ENCODE measurements at places on chromosomes 12 and 14.

DNA sequence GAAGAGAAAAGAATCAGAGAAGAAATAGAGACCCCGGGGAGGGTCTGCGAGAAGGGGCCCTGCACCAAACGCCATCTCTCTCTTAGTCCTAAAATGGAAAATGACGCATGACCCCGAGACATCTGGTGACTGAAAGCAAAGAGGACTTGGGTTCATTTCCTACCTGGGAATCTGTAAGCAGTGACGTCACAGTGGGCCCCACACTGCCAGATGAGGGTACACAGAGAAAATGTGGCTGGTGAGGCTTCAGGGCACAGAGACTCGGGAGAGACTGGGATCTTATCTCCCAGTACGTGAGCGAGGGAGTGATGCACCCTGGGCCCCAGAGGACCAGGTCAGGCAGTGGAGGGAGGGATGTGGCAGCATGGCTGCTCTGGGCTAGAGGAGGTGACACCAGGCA lies 288.1 kb upstream of the SFSWAP start:
- DNase-seq = no peak

- DNase-seq = no peak
Observed at GRCh38 chr12:4486049-4486699, 40.6 kb upstream of the FGF6 start.

GRCh38 chr12:106051853-106052531 lies 86.8 kb downstream of the NUAK1 start:
- DNase-seq = no peak

DNA sequence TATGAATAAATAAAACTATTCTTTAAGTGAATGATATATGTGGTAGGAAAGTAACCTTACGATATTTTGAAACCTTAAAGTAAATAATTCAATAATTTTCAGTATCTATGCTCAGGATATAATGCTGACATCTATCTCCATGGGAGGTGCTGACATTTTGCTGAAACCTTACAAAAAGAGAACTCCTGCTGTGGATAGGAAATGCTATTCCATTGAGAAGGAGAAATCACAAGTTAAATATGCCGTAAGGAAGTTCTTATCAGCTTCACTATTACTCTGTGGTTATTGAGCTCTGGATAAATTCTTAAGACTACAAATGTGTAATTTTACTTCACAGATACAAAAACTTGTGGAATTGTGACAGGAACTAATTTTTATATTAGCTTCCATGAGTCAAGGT lies 722.1 kb downstream of the TMTC2 start:
- no peak for DNase-seq

DNA sequence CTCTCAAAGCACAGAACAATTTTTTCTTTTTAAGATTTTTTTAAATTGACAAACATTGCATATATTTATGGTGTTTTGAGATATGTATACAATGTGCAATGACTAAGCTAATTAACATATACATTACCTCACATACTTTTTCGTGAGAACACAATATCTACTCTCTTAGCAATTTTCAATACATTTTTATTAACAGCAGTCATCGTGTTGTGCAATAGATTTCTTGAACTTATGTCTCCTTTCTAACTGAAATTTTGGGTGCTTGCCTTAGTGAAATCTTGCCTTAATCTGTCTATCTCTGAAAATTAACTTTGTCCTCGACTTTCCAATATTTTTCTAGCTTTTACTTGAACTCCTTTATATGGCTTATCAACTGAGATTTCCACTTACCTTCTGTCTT lies 6.8 kb downstream of the OR10A7 start:
- DNase-seq = no peak

DNA sequence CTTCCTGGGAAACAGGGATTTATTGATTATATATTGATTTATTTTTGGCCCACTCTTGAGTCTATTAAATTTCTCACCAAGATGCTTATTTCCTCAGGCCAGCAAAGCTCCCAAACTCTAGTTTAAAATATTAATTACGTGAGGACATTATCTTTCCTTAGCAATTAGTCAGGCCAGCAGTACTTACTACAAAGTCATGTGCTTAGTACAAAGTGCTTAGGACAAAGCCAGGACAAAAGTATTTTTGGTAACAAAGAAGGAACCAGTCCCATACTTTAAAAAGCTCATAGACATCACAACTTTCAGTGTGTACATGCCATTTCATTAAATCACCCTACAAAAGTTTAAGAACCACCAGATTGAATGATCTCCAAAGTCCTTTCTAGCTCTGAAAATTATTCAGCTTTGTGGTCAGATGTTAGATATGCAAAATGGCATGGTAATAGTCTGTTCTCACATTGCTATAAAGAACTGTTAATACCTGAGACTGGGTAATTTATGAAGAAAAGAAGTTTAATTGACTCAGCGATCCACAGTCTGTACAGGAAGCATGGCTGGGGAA lies 94.7 kb upstream of the PWP1 start:
- no peak for DNase-seq

GRCh38 chr12:119649202-119649808 lies 18.6 kb upstream of the PRKAB1 start:
- DNase-seq = peak; percentile 2

- no peak for DNase-seq
Observed at GRCh38 chr12:76101739-76102385, 17.4 kb upstream of the NAP1L1 start.

GRCh38 chr14:94761348-94761996 lies 8.4 kb downstream of the GSC start:
- DNase-seq = no peak

GRCh38 chr14:50823051-50823761 lies 7.8 kb downstream of the NIN start:
- DNase-seq = no peak

DNA sequence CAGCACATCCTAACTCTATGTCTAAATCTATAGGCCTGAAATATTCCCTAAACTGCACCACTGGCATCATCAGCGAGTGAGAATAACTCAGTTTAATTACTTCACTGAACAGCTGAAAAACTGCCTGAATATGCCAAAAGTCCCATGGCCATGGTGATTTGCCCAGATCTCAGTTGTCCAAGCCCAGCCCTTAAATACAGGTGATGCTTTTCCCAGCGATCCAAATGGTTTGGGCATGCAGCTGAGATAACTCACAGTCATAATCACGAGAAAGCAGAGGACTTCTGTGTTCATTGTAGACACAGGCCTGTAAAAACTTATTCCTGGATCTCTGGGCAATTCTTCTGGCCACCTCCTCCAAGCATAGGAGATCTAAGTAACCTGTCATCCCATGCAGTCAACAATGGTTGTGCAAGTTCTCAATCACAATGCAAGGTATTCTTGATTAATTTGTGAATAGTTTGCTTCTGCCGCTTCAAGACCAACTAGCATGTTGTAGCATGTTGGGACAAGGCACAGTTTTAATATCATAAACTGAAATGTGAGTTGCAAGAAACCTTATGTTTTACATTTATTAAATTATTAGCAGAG lies 40.5 kb downstream of the DUSP6 start:
- DNase-seq = no peak

- no peak for DNase-seq
Observed at GRCh38 chr14:62759796-62760195, 285.5 kb downstream of the KCNH5 start.

DNA sequence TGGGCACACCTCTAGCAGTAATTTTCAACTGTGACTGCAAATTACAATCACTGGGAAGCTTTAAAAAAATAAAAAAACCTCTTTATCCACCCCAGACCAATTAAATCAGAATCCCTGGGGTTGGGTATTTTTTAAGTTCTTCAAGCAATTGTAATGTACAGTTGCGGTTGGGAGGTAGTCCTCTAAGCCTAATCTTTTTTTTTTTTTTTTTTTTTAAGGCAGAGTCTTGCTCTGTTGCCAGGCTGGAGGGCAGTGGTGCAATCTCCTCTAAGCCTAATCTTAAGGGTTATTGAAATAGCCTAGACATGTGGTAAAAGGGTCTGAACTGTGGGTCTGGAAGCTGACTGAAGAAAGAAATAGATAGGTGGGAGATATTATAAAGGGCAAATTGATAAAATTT lies 230.5 kb downstream of the AKAP6 start:
- no peak for DNase-seq

DNA sequence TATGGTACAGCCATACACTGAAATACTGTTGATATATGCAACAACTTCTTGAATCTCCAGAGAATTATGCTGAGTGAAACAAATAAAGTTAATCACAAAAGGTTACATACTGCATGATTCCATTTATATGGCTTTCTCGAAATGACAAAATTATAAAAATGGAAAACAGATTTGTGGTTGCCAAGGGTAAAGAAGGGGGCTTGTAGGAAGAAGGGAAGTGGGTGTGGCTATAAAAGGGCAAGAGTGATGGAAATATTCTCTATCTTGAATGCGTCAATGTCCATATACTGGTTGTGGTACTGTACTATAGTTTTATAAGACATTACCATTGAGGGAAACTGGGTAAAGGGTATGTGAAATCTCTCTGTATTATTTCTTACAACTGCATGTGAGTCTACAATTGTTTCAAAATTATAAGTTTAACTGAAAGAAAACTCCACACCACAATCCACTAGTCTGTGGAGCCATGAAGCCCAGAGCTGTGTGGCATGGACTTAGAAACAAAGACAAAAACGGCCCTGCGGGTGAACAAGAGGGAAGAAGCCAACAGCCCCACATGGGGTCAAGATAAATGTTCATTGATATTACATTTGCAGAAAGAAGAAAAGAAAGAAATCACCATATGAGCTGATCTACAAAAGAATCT lies 18.3 kb upstream of the TSPAN11 start:
- no peak for DNase-seq

GRCh38 chr12:119627019-119627643 lies 33.6 kb downstream of the TMEM233 start:
- DNase-seq = no peak

DNA sequence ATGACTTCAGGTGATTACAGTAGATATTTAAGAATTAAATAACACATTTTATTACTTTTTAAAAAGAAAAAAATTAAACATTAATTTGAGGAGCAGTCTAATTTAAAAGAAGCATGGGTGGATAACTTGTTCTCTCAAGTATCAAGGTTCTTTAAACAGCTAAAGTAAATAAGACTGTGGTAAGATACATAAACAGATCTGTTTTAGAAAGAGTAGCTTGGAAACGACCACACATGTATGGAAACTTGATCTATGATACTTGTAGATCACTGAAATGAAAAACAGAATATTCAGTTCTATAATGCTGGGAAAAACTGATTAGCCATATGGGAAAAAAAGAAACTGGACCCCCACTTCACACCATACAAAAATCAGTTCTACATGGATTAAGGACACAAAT lies 36.0 kb downstream of the TC2N start:
- no peak for DNase-seq

DNA sequence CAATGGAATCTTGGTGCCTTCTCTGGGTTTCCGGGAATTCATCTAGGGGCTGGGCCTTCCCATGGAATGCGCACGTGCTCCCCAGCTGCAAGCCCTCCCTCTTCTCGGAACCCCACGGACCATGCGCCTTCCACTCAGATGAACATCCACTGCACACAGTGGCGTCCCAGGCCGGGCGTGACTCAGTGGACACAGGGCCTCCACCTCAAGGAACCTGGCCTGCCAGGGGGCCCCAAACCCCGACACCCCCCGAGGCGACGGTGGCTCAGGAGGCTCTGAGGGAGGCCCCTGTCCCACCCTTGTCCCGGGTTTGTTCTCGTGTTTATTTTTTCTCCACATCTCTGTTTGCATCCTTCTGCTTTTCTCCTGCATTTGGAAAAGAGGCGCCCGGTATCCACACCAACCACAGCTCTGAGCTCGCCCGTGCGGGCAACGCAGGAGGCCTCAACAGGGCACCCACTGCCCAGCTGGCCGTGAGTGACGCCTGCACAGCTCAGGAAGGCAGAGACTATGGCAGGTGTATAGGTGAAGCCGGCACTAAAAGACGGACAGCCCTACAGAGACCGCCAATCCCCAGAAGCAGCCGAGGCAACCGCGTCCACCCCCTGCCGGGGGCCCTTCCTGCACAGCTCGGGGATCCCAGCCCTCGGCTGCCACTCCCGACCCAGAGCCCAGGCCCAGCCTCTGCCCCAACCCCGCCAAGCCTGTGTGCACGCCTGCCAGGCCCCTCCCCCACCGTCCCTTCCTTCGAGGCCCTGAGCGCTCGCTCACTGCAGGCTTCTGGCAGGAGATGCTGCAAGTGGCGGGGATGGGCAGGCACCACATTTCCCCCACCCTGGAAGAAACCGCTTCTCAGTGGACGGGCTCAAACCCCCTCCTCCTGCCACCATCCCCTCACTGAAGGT lies 23.8 kb upstream of the GALNT9 start:
- no peak for DNase-seq

DNA sequence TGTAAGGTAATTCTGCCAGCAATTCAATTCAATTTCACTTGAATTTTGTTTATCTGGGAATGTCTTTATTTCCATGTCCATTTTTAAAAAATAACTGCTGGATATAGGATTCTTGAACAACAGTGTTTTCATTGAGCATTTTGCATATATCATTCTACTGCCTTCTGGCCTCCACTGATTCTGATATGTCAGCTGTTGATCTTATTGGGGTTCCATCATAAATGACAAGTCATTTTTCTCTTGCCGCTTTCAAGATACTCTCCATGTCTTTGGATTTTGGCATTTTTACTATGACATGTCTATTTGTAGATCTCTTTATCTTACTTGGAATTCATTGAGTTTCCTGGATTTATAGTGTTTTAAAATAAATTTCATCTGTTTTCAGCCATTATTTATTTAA lies 180.5 kb upstream of the LMNTD1 start:
- no peak for DNase-seq

DNA sequence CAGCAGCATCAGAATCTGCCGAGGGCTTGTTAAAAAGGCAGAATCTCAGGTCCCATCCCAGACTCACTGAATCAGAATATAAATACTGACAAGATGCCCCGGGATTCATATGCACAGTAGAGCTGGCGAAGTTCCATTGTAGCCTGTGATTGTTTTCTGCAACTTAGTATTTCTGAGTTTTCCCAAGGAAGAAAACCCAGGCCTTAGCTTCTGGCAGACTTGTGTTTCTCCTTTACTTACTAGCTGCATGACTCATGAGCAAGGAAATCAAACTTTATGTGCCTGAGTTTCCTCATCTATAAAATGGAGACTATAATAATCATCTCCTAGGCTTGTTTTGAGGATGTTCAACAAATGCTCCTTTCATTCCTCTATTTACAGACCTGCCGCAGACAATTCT lies 278.5 kb upstream of the PLEKHG7 start:
- DNase-seq = no peak

GRCh38 chr12:27467641-27468040 lies 21.1 kb downstream of the SMCO2 start:
- DNase-seq = no peak

DNA sequence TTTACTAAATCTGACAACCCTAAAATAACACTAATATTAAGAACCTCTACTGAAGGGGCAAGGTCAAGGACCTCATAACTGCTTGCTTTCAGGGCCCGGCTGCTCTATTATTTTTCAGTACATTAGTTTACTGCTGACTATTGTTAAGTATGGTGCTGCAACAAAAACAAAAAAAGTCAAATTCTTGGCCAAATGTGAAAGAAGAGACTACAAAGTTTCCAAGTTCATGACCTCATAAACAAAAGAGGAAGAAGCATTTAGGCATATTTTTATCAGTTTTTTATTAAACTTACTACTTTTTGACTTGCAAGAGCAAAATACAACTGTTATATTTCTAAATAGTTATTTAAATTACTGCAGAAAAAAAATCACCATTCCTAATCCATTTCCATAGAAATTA lies 109.8 kb upstream of the GPHB5 start:
- no peak for DNase-seq

- DNase-seq = no peak
Observed at GRCh38 chr14:105138021-105138541, 30.5 kb downstream of the JAG2 start.

GRCh38 chr12:94670898-94671297 lies 20.5 kb upstream of the TMCC3 start:
- DNase-seq = no peak

- DNase-seq = no peak
Observed at GRCh38 chr12:49703647-49704137, 3.5 kb downstream of the FMNL3 start.

Measured in SHP77 treated with DMSO at 0.1 percent for 48 hours (cell line).